ENCODE measurements at places on chromosomes 1 and 21. TPM values are rescaled to one million over a fixed set of nuclear protein-coding genes. Genes with fewer than 3 reads are reported as not detected.

- no peak for DNase-seq
Measured at GRCh38 chr1:156114919-156115513, 505 bp downstream of the LMNA start.

- no peak for DNase-seq
Measured at GRCh38 chr1:196438329-196438728, 169.9 kb downstream of the KCNT2 start.

DNA sequence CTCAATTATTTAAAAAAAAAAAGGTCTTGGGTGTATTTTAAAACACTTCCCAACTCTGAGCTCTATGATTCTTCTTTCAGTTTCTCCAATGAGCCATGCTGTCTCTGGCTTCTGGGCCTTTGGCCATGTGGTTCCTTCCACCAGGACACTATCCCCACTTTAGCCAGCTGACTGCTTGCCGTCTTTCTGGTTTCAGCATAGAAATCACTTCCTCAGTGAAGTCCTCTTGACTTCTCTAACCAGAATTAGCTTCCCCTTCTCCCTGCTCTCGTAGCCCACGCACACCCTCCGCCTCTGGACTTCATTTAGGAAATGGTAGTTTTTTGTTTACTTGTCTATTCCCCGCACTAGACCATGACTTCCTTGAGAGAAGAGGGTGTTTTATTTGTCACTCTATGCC lies 1.1 kb upstream of the DIO1 start:
- DNase-seq, result no peak

GRCh38 chr1:168989985-168990384 lies 116.5 kb upstream of the ATP1B1 start:
- DNase-seq, result no peak

- DNase-seq, result no peak
Measured at GRCh38 chr1:207010726-207011125, 21.8 kb downstream of the C1orf116 start.

- DNase-seq, result no peak
Measured at GRCh38 chr1:93678491-93678890, 3.1 kb downstream of the BCAR3 start.

DNA sequence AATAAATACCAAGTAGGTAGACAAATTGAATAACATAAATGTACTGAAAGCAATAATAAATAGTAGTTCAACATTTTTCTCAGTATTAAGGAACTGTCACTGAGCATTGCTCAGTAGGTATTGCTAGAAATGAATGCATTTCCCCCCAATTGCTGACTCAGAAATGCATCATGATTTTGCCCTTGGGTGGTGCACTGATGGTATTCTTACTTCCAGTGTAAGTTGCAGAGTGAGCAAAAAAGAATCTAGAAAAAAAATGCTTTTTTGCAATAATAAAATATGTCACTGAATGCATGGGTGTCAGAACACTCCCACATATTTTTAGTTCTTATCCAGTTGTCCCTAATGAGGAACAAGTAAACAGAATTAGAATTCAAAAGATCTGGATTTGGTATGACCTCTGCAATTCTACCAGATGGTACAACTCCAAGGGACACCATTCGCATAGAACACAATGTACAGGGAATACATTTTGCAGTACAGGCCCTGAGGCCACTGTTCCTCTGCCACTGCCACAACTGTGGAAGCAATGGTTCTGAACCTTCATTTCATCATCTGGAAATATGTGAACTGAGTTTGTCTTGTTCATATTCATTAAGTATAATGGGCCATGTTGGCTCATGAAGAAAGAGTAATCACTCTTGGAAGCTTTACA lies 78.0 kb downstream of the ATP6V1G3 start:
- no peak for DNase-seq

DNA sequence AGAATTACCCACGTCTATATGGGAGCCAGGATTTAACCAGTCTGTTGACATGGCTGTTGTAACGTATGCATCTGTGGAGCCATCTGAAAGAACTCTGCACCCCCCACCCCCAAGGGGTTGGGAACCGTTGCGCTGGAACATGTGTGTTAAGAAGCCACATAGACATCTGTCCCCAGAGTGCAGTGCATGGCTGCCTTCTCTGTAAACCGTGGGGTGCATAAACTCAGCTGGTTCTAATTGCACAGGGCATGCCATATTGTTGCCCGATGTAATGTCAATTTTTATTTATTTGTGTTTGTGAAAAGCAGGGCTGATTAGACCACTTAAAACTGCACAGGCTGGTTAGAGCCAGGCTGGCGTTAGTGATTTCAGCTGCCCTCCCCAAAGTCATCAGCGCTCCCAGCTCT lies 70.1 kb upstream of the ROR1 start:
- no peak for DNase-seq

- no peak for DNase-seq
Measured at GRCh38 chr1:243393096-243393495, 137.3 kb downstream of the SDCCAG8 start.

DNA sequence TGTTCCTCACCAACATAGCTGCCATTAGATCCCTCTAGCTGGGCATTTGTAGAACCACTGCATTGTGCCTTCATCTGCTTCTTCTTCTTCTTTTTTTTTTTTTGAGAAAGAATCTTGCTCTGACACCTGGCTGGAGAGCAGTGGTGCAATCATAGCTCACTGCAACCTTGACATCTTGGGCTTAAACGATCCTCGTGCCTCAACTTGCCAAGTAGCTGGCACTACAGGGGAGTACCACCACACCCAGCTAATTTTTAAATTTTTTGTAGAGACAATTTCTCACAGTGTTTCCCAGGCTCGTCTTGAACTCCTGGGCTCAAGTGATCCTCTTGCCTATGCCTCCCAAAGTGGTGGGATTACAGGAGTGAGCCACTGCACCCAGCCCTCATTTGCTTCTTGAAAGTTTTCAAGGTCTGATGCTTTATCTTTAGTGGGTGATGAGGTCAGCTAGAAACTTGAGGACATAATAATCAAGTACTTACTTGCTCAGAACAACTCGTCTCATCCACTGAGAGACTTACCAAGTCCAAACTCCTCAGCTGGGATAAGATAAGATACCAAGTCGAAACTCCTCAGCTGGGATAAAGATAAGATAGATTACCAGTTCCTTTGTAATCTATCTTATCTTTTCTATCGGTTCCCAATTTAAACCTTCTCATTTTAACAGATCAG lies 71.5 kb downstream of the MACF1 start:
- DNase-seq, result no peak

DNA sequence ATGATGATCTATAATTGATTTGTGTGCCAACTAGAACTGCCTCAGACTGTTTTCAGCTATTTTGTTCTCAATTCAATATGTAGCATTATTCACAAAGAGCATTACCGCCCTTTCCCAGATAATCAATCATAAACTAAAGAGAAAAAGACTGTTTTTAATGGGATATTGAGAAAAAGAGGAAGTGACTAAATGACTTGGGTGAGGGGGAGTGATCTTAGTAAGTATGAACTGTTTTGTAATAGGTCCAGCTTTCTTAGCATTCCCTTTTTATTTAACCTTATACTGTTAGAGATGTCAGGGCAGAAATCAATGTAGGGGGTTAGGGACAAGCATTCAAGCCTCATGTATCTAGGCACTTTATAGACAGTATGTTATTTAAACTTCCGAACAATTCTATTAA lies 157.8 kb upstream of the DPYD start:
- DNase-seq, result no peak

GRCh38 chr21:45977396-45977795 lies 4.2 kb upstream of the COL6A1 start:
- no peak for DNase-seq

- DNase-seq, result no peak
Measured at GRCh38 chr1:89611721-89612120, 21.2 kb upstream of the LRRC8C start.

DNA sequence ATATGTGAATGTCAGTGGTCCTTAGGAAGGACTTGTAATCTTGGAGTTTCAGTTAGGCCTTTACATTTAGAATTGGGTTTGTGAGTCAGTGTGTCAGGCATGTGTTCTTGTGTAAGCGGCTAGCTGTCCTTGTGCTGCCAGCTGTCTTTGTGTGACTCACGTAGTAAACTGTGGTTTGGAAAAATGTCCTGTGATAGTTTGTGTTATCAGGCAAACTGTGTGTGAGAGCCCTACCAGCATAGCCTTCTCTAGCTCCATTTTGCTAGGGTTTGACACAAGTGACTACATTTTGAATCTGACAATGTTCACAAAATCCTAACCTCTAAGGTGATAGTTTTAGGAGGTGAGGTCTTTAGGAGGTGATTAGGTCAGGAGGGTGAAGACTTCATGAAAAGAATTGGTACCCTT lies 6.9 kb upstream of the SLC35D1 start:
- no peak for DNase-seq

DNA sequence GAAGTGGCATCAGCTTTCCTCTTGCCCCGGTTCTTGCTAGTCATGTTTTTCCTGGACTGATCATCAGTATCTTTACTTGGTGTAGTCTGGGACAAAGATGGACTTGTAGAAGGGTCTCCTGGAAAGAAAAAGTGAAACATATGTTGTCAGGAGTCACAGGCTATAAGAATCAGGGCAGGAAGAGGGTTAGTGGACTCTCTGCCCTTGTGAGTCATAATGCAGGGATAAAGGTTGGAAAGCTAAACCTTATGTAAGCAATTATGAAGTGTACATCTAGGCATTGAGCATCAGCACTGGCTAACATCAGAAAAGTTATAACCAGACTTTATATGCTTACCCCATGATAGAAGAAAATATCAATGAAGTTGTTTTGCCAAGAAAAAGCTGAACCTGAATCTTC lies 51.2 kb downstream of the XKR8 start:
- no peak for DNase-seq

- DNase-seq, result no peak
Measured at GRCh38 chr1:44584167-44584566, 90.1 kb downstream of the TMEM53 start.

- DNase-seq, result no peak
Measured at GRCh38 chr21:30326390-30326789, 6.3 kb upstream of the KRTAP26-1 start.

DNA sequence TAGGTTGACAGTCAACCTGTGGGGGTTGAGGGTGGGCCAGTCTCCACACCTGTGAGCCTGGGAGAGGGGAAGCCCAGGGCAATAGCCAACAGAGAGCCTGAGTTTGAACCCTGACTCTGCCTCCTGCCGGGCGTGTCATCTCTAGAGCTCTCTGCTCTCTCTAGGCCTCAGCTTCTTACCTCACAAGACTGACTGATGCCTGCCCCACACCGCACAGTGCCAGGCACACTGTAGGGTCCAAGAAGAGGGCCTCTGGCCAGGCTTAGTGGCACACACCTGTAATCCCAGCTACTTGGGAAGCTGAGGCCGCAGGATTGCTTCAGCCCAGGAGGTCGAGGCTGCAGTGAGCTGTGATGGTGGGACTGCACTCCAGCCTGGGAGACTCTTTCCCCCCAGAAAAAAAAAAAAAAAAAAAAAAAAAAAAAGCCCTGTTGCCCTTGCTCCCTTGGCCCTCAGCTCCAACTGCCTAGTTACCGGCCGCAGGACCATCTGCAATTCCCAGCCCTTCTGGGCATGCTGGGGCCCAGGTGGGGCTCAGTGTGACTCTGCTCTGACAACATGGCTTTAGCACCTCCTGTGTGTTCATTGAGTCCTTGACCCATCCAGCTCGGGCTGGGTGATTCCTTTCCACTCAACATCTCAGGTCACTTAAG lies 25.1 kb downstream of the GRHL3 start:
- DNase-seq, result no peak

GRCh38 chr1:228210076-228210651 lies 2.3 kb downstream of the OBSCN start:
- no peak for DNase-seq

- no peak for DNase-seq
Measured at GRCh38 chr1:161324020-161324419, 9.8 kb downstream of the SDHC start.

GRCh38 chr1:81733480-81733879 lies 67.3 kb upstream of the ADGRL2 start:
- no peak for DNase-seq

GRCh38 chr1:220783453-220783852 lies 3.3 kb upstream of the MTARC1 start:
- no peak for DNase-seq

DNA sequence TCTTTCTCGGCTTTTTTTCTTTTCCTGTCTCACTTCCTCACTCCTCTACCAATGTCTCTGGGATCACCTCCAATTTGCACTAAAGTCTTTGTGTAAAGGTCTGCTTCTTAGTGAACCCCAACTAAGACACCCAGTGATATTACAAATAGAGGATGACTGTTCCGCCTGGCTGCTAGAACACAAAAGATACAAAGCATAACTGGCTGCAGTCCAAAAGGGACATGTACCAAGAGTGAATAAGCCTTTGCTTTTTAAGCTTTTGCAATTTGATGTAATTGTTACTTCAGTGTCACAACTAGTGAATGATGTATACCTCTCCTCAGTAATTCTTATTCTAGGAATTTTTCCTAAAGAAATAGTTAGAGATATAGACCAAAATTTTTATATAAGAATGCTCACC lies 82.8 kb upstream of the BEND5 start:
- no peak for DNase-seq

GRCh38 chr1:212479188-212479587 lies 46.5 kb downstream of the NENF start:
- DNase-seq, result no peak

- no peak for DNase-seq
Measured at GRCh38 chr1:4003846-4004505, 103.9 kb upstream of the C1orf174 start.

GRCh38 chr1:147768101-147768500 lies 7.7 kb upstream of the GJA5 start:
- DNase-seq, result no peak

DNA sequence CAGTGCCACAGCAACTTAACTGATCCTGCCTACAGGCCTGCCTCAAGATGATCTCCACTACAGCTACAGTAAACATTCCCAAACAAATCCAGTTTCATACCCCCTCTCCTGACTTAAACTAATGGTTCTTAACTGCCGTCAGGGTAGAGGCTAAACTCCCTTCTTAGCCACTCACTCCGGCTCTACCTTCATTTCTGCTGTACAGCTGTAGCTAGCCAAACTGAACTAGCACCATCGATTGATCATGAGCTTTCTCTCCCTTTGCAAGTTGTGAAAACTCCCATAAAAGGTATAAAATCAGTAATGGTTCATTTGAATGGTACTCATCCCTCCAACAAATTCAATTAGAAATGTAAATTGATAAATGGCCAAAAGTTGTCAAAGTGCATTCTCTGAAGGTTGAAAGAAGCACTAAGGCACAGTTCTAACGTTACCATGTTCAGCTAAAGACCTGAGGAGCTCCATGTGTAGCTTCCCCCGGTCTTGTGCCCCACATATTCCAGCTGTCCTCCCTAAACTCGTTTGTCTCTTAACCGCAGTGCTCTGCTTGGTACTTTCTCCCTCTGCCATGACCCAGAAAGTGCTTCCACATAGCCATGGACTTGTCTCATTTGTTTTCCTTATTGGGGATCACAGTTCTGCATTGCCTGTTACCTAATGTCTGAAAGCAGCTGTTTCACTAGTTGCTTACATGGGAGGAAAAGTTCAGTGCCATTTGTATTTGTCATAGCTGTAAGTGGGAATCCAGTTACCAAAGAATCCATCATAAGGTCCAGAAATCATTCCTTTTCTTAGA lies 49.8 kb downstream of the DHX9 start:
- DNase-seq, result no peak

MYBPH gene
- not detected for total RNA-seq

ATP6V1G3 gene
- not detected for total RNA-seq

CXADR gene
- total RNA-seq, result 26.9 TPM

LCE2C gene
- total RNA-seq, result not detected

PLA2G2D gene
- total RNA-seq, result not detected

ADCY10 gene
- not detected for total RNA-seq

LCE3E gene
- total RNA-seq, result not detected

CRYAA gene
- total RNA-seq, result not detected

CASZ1 gene
- 7.3 TPM for total RNA-seq
